ENCODE measurements at places on chromosomes 7 and 10. TPM values are rescaled to one million over a fixed set of nuclear protein-coding genes. Genes with fewer than 3 reads are reported as not detected.

Gene NCAPG2
- 4.8 TPM for total RNA-seq

Gene BHLHA15
- not detected for total RNA-seq

Gene MMRN2
- 27.2 TPM for total RNA-seq

Gene CPED1
- 16.3 TPM for total RNA-seq

Gene TNS3
- 74.2 TPM for total RNA-seq

Gene C7orf33
- not detected for total RNA-seq

Gene FRMD4A
- total RNA-seq: 21.7 TPM

Gene C10orf143
- 2.1 TPM for total RNA-seq

Gene CLDN4
- total RNA-seq: 0.14 TPM

Gene PCGF6
- total RNA-seq: 6.1 TPM

Gene NPTX2
- 0.44 TPM for total RNA-seq

Gene DYNC1I1
- total RNA-seq: 26.4 TPM

Gene LEP
- total RNA-seq: 3.3 TPM

Gene CAV2
- 265 TPM for total RNA-seq

Gene MOGAT3
- not detected for total RNA-seq

Gene DMBT1
- not detected for total RNA-seq

Gene HECW1
- not detected for total RNA-seq

Gene CALML3
- total RNA-seq: not detected

Gene RAMP3
- total RNA-seq: 31.6 TPM

DNA sequence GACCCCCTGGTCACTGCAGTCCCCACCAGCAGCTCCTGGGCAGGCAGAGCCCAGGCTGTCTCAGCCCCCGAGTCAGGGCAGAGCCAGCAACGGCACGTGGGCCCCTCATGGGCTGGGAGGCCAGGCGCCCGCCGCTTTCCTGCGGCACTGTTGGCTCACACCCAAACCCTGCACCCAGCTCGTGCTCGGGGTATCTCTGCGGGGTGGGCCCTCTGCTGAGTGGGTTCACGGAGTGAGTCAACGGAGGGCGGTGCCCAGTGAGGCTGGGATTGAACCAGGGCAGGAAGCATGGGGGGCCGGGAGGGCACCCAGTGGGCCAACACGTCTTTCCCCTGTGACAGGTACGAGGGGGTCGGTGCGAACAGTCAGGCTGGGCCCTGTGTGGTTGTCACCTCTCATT lies 28.9 kb downstream of the ADAP1 start:
- no peak for DNase-seq

GRCh38 chr10:125095228-125095627 lies 65.1 kb downstream of the CTBP2 start:
- DNase-seq: no peak

GRCh38 chr10:108567899-108568752 lies 1355.2 kb downstream of the XPNPEP1 start:
- DNase-seq: no peak

GRCh38 chr7:47119261-47119865 lies 462.5 kb downstream of the TNS3 start:
- no peak for DNase-seq

DNA sequence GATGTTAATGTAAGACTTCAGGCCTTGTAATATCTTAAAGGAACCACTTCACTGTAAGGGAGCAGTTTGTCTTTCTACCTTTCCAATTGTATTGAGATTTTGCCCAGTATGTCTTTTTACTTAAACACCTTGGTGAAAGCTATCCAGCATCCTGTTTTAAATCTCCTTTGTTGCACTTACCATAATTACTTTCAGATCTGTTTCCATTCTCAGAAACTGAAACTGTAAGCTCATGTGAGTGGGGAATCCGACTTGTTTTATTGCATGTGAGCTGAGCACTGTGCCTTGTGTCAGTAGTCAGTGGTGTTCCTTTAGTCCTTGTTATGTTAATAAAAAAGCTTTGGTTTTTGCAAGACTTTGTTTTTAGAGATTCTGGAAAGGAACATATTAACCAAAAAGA lies 42.2 kb downstream of the BMPR1A start:
- no peak for DNase-seq

GRCh38 chr7:130070861-130071622 lies 708 bp downstream of the KLHDC10 start:
- no peak for DNase-seq

DNA sequence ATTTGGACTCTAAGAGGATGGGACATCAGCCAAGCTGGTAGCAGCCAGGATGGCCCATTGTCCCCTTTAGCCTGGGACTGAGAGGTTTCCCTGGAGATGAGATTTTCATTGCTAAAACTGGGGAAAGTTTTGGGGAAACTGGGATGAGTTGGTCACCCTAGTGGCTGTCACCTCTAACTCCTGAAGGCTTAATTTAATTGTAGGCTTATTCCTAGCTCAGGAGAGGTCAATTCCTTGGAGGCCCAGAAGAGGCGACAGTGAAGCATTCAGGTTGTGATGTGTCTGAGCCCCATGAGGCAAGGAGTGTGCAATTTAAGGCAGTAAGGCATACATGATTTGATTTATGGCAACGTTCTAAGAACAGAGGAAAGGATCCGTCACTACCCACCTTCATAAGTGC lies 24.9 kb upstream of the JAZF1 start:
- DNase-seq: no peak

DNA sequence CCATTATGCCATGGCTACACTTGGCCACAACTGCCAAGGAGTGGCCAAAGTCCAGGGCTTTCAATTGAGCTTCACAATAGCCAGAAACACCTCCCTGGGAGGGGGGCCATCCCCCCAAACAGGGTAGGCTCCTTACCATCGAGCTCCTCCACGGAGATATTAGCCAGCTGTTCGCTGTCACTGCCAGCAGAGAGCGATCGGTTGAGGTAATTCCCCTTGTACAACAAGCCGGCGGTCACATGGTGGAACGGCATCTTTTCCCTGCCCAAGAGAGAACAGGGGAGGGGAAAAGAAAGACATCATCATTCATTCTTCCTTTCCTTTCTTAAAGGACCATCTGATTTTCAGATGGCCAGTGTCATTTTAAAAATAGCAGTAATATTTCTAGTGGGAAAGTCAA lies 133.6 kb downstream of the CALN1 start:
- no peak for DNase-seq

GRCh38 chr7:45106-46090 lies 147.0 kb upstream of the FAM20C start:
- DNase-seq: no peak

DNA sequence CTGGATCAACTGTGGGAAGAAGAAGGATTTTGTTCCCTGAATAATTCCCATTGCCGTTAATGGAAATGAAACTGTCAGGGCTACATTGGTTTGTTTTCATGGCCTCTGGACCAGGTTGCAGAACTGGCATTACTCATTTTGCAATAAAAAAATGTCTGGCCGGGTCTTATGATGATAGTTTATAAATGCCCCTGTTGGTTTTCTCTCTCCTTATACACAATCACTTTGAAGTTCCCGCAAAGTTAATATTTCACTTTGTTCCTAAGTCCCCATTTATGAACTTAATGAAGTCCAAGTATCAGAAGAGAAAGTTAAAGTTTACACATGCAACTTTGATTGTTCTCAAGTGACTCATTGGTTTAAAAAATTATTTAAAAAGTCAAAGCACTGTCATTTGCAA lies 150.7 kb upstream of the PRR15 start:
- DNase-seq: no peak

GRCh38 chr7:24283554-24283896 lies 465 bp upstream of the NPY start:
- no peak for DNase-seq

DNA sequence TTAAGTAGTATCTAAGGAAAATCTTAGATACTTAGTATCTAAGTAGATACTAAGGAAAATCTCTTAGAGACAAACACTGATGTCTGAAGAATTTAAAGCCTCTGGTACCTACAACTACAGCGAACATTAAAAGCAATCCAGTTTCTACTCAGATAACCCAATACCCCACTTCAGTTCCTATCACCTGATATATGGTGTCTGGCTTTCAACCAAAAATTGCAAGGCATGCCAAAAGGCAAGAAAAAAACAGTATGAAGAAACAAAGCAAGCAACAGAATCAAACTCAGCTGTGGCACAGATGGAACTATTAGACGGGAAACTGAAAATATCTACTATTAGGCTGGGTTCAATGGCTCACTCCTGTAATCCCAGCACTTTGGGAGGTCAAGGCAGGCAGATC lies 31.1 kb downstream of the ARHGAP12 start:
- DNase-seq: no peak

DNA sequence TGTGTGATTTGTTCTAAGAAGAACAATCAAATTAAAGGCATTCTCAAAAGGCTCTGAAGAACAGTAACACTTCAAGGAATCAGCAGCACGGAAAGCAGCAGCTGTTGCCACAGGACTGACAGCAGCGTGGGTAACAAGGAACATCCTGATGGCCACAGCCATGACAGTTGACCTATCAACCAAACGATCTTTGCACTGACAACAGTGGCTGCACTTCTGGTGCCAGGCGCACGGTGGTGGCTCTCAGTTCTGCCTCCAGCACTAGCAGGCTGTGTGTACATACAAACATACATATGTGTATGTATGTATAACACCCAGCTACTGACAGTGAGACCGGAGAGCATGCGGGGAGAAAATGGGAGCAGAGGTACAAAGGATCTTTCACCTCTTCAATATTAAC lies 114.1 kb downstream of the ZFAND4 start:
- DNase-seq: no peak

DNA sequence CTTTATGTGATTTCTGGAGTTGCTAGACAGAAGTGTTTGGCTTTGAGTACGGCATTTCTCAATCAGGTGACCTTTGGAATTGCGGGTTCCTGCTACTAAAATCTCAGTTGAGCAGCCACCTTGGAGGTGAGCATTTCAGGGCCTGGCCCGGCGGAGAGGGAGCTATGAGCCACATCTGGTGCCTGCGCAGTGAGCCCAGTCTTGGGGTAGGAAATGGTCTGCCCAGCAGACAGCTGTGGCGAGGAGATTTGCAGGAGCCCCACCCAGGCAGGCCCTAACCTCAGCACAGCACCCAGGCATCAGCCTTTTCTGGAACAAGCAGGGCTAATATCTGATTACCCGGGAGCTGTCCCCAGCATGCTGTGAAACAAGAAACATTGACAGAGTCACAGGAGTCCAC lies 547.9 kb upstream of the FOXK1 start:
- DNase-seq: no peak

GRCh38 chr7:25656581-25657026 lies 428.3 kb upstream of the NPVF start:
- no peak for DNase-seq

DNA sequence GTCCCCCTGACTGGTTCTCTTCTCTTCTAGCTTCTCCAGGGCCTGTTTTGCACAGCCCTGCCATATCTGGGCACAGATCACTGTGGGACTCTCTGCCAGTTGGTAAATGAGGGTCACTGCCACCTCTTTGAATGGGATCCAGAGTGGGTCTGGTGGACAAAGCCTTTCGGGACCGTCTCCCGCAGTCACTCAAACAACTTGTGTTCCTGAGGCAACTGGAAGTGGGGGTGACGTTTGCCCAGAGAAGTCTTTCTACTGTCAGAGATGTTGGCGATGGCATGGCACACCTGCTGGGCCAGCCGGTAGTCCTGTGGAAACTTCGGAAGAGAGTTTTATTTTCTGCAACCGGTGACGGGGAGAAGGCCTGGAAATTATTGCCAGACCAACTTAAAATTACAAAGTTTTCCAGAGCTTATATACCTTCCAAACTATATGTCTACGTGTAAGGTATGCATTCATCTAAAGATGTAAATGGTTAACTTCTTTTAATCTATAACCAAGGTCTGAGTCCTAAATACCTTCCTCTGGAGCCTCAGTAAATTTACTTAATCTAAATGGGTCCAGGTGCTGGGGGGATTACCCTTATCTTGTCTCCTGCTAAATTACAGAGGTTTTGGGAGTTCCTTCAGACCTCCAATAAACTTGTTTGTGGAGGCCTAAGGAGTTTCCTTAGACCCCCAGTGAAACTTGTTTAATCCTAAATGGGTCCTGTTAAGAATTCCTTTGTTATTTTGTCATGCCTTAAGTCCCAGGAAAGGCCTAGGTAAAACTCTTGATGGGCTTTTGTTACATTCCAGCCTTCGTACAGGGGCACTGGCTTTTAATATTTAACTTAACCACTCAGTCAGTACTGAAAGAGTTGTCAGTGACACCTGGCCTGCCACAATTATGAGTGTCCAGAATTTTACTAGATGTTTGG lies 94.0 kb downstream of the NPSR1 start:
- DNase-seq: no peak

DNA sequence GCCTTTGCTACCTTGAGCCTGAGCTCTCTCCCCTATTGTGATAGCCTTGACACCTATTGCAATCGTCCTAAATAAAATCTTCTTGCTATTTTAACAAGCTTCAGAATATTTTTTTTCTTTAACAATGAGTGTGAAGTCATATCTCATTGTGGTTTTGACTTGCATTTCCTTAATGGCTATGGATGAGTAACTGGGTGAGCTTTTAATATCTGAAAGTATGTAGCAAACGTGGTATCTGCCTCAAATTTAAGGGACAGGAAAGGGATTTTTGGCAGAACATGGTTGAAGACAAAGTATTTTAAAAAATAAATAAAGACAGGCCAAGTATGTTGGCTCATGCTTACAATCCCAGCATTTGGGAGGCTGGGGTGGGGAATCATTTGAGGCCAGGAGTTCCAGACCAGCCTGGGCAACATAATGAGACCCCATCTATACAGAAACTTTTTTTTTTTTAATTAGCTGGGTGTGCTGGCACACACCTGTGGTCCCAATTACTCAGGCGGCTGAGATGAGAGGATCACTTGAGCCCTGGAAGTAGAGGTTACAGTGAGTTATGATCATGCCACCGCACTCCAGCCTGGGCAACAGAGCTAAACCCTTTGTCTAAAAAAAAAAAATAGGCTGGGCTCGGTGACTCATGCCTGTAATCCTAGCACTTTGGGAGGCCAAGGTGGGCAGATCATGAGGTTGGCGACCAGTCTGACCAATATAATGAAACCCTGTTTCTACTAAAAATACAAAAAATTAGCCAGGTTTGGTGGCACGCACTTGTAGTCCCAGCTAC lies 319.3 kb upstream of the NRP1 start:
- DNase-seq: no peak

- no peak for DNase-seq
Observed at GRCh38 chr7:95517870-95518269, 32.1 kb downstream of the ASB4 start.

DNA sequence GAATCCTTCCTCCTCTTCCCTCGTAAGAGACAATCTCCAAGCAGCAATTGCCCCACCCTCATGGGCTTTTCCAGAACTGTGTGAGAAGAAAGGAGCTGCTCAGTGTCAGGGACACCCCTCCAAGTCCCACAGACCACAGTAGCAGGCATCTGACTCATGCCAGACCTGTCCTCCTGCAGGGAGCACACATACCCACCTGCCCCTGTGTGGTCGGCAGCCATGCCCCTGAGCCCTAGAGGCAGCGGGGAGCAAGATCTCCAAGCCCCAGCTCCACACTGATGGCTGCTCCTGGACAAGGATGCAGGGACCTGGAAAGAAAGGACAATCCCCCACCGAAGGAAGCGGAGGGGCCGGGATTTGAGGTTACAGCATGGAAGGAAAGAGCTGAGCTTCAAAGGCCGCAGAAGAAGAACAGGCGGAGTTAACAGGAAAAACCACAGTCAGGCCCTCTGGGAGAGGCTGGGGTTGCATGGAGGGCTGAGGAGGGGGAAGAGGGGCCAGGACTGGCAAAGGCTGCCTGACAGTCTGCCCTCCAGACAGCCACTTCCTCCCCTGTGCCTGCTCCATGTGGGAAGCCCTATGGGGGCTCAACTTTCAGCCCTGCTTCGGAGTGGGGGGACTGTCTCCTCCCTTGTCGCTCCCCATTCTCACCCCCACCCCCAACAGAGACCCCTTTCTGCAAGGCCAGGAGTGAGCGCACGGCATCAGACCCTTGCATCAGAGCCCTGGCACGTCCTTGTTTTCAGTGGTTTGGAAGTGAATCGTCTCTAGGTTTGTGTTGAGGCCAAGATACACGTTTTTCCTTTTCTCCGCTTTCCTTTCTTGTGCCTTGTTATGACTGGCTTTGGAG lies 46.8 kb downstream of the ASB13 start:
- no peak for DNase-seq

All from heart right ventricle (tissue), 16 donors.